Caki2 (cell line): ENCODE measurements at places on chromosomes 2 and 18. TPM values are rescaled to one million over a fixed set of nuclear protein-coding genes. Genes with fewer than 3 reads are reported as not detected.

The SLC5A7 gene
- total RNA-seq = not detected in 2 replicates

- DNase-seq = no peak
Observed at GRCh38 chr2:17306706-17307105, 211.5 kb downstream of the RAD51AP2 start.

DNA sequence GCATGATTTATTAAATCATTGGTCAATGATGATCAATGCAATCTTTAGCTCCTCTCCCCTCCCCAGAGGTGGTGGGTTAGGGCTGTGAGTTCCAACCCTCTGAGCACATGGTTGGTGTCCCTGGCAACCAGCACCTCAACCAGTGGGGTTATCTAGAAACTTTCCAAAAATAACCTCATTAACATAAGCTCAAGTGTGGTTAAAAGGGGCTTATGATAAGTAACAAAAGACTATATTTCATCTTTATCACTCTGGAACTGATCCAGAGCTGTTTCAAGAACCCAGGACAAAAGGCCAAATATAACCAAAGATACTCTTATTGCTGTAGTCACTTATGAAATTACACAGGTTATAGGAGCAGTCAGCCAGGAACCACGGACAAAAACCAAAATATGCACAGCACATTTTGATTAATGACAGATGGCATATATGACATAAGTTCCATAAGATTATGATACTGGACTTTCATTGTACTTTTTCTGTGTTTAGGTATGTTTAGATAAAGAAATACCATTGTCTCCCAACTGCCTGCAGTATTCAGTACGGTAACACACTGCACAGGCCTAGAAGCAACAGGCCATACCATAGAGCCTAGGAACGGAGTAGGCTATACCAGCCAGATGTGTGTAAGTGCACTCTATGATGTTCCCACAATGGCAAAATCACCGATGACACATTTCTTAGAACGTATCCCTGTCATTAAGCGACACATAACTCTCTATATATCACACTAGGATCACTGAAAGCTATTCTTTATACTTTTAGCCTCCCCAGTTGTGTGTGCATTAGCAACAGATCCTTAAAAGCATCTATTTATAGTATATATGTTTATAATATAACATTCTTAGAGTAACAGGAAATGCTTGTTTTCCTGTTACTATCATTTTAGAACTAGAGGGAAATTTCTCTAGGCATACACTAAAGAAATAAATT lies 31.9 kb downstream of the KIDINS220 start:
- DNase-seq = no peak

DNA sequence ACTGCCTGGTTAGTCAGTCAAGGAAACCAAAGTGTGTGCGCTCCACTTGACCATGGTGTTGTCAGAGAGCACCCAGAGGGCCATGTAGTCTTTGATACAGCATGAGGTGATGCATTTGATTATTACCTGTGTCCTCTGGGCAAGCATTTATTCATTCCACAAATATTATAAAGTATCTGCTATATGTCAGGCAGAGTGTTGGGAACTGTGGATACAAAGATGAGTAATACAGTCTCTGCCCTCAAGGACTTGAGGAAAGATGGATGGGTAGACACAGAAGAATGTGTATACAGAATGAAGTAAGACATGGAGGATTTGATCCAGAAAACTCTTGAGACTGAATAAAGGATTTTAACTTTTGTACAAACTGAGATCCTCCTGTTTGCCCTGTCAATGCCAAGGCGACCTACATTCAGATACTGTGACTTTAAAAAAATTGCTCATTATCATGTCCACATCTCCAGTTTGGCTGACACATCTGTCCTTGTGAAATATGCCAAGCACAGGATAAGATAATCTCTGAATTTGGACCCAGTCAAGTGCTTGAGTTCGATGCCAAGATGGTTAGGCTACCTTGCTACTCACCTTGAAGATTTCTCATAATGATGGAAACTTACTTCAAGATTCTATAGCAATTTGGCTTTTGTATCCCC lies 50.8 kb downstream of the ACYP2 start:
- DNase-seq = no peak
